Nephron progenitor cell (in vitro differentiated cells): ENCODE measurements at places on chromosomes 3 and 15.

GRCh38 chr3:133211449-133211848 is 173.3 kb downstream of the TMEM108 start:
- DNase-seq: no peak

- DNase-seq: no peak
Observed at GRCh38 chr3:63992516-63993209, 30.6 kb downstream of the PSMD6 start.

GRCh38 chr3:141844812-141845211 is 31.6 kb upstream of the ATP1B3 start:
- no peak for DNase-seq

GRCh38 chr15:21267226-21267625 is 173.1 kb downstream of the POTEB3 start:
- no peak for DNase-seq

DNA sequence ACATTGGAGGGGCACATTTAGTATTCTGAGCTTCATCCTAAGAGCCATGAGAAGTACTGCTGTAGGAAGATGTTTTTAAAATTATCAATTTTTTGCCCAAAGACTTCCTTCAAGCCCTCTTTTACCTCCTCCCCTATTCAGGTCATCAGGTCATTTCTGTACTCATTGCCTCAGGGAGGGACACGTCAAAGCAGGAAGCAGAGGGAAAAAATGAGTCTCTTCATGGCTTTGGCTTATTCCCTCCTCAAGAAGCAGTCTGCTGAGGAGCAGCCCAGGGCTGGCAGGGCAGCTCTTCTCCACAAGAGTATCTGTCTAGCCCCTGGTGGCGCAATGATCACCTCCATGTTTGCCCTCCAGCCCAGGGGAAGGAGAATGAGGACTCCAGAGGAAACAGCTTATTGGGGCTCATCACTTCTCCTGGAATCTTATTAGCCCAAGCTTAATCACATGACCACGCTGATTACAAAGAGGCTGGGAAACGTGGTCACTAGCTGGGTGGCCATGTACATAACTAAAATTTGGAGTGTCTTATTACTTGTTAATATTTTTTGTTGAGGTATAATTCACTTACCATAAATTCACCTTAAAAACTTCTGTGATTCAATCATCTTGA is 44.2 kb upstream of the GATA2 start:
- DNase-seq: no peak

GRCh38 chr3:46019707-46020106 is 7.6 kb downstream of the XCR1 start:
- DNase-seq: no peak

- DNase-seq: no peak
Observed at GRCh38 chr3:170278627-170279026, 56.4 kb downstream of the PRKCI start.

DNA sequence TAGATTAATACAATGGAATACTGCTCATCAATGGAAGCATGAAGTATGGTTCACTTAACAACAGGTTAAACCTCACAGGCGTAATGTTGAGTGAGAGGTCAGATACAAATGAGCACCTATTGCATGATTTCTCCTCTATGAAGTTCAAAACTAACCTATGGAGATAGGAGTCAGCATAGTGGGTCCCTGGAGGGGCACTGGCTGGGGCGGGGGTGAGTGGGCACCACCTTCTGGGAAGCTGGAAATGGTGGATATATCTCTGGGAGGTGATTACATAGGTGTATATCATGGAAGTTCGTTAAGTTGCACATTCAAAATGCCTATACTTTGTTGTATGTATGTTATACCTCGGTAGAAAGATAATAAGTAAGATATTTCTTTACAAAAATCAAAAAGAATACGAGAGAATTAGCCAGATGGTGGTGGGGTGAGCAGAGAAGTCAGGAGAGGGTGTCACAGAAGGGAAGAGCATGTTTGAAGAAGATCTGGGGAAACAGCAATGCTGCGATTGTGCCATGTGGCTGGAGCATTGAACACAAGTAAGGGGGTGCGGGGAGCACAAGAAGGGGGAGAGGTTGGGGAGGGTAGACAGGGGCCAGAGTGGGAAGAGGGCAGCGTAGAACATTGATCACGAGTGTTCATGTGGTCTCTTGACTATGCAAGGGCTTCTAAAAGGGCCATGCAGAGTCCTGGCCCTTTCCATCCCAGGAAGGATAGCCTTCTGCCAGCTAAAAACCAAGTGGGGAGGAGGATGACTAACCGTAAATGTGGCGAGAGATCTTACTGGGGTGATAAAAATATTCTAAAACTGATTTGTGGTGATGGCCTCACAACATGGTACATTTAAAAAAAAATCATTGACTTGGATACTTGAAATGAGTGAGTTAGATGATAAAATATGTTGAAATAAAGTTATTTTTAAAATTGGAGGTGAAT is 30.2 kb downstream of the ITGA11 start:
- DNase-seq: no peak

DNA sequence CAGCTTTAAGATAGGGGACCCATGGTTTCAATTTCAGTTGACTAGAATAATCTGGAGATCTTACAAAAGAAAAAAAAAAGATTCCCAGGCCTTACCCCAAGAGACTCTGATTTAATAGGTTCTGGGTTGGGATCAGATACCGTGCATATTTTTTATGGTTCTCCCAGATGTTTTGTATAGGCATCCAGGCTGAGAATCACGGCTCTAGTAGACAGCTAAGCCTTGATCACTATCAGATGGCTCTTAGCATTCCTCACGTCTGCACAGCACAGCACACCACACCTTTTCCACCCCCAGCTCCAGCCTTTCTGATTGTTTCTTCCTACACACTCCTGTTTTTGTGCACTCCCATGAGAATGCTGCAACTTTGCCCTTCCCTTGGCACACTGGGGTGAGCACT is 40.8 kb downstream of the TMEM45A start:
- DNase-seq: no peak

DNA sequence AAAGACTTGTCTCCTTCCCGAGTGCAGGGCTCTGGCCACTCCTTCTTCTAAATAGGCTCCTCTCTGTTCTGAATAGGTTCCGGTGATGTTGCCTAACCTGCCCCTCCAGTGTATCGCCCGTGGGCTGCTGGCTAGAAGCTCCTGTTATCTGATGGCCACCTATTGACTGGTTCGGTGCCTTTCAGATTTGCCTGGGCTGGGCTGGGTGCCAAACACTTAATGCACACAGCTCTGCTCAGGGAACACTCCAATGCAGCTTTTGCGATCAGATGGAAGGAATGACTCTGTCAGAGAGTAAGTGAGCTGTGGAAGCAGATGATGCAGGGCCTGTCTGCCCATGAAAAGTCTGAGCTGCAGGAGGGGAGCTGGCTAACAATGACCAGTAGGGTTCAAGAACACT is 112.9 kb downstream of the CORO2B start:
- DNase-seq: no peak

- DNase-seq: no peak
Observed at GRCh38 chr3:178585454-178585853, 49.2 kb downstream of the KCNMB2 start.

GRCh38 chr15:33746203-33746602 is 222.1 kb upstream of the CHRM5 start:
- no peak for DNase-seq

DNA sequence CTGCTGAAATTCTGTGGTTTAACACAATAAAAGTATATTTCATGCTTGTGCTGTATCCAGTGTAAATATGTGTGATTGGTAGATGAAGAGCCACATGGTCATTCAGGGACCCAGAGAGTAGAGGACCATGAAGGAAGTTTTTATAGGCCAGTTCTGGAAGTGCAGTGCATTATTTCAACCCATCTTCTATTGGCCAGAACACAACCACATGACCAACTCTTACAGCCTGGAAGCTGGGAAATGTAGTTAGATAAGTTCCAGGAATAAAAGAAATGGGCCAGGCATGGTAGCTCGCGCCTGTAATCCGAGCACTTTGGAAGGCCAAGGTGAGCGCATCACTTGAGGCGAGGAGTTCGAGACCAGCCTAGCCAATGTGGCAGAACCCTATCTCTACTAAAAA is 21.4 kb upstream of the PRTG start:
- no peak for DNase-seq

- DNase-seq: no peak
Observed at GRCh38 chr3:105906345-105906744, 37.5 kb upstream of the CBLB start.

- DNase-seq: no peak
Observed at GRCh38 chr3:158091531-158091930, 14.7 kb downstream of the SHOX2 start.

DNA sequence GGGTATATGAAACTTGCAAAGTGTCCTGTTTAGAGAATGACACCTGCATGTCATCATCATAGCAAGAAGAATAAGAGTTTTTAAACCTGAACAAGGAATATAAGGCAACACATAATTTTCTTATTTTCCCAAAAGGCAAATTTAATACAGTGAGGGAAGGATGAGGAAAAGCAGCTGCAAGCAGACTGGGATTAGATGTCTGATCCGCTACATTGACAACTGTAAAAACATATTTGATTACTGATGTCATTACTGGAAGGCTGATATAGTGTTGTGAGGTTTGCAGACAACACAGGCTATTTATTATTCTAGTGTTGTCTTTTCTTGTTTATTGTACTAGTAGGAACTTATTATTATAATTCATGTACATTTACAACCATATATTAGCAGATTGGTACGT is 528.7 kb downstream of the ZIC1 start:
- DNase-seq: no peak

DNA sequence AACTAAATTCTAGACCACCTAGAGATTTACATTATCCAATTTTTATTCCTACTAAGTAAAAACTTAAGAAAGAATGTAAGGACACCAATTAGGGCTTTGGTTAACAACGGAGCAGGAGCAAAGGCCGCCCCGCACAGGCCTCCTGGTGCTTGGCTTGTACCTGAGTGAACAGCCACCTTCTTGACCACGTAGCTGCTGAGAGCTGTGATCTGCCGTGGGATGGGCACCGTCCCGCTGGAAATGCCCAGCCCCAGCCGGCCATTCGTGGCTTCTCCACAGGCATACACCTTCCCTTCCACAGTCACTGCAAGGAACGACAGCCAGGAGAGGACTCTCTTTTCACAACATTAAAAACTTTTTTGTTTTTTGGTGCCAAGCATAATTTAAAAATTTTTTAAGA is 79.6 kb upstream of the OCA2 start:
- no peak for DNase-seq

DNA sequence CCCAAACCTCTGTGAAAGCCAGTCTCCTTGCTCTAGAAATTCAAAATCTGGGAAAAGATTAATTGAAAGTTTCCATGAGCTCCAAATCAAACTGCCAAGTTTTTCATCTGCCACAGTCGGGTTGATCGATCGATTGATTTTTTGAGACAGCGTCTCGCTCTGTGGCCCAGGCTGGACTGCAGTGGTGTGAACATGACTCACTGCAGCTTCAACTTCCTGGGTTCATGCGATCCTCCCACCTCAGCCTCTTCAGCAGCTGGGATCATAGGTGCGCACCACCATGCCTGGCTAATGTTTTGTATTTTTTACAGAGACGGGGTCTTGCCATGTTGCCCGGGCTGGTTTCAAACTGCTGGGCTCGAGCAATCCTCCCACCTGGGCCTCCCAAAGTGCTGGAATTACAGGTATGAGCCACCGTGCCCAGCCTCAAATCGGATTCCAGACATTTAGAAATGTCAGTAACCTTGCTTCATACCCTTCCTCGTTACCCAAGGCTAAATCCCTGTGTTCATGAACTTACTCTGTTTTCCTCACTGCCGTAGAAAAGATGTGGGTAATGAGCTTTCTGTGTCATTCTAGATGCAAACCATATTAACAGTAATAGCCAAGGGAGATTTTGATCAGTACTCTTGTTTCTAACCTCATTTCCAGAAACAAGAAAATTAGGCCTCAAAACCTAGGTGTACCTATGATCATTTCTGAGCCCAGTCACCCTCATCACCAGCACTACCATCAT is 105.9 kb upstream of the AKAP13 start:
- DNase-seq: no peak

- DNase-seq: no peak
Observed at GRCh38 chr3:189298469-189299375, 127.0 kb downstream of the TPRG1 start.

DNA sequence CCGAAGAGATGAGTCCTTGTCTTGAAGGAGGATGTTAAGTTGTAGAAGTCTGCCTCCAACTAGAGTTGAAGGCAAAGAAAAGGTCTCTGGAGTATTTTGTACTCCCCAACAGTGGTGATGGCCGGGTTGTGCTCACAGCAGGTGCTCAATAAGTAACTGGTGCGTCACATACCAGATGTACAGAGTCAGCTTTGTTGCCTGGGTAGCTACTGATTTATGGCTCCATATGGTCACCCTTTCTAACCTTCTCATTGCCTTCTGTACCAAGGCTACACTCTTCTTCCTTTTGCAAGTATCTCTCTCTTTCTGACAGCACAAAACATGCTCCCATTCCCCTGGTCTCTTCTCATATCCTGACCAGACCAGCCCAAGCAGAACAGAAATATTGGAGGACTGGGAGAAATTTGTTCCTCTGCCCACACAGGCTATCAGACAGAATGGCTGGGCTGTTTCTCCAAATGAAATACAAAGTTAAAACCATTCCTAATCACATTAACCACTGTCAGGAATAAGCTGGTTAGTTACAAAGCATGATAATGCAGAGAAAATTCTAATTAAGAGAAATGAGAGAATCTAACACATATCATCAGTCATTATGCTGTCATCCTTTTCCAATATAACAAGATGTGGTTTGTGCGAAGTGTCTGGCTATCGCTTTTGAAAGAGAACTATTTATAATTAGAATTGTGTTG is 150.1 kb upstream of the LRRN1 start:
- no peak for DNase-seq

DNA sequence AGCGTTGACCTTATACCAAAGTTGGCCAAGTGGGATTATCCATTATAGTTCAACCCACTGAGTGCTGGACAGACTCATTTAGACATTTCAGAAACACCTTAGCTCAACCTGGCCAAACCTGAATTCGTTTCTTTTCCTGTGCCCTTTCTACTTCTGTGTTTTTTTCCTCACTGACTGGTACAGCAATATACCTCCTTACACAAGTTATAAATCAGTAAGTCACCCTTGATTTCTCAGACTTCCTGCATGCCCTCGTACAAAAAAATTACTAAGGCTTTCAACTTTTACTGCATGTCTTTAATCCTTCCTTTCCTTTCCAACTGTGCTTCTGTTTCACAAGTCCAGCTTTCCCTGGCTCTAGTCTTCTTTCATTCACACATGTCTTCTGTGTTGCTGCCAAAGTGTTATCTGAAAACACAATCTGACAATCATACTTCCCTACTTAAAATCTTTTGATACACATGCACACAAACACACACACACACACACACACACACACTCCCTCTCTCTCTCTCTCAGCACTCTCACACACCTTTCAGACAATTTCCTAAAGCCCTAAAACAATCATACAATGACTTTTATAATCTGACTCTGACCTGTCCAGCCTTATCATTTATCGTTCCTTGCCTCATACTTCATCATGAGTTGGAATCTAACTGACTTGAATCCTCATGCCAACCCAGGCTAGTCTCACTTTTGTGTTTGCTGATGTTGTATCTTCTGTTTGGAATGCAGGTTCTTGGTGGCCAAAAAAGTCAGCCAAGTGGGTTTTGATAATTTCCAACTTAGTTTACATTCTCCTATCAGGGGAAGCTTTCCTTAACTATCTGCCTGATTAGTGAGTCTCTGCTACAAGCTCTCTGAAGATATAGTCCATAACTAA is 436.4 kb downstream of the NAALADL2 start:
- DNase-seq: no peak

- DNase-seq: no peak
Observed at GRCh38 chr3:152909180-152909883, 74.4 kb downstream of the P2RY1 start.

GRCh38 chr15:51982770-51983103 is 11.2 kb upstream of the LEO1 start:
- DNase-seq: no peak

GRCh38 chr15:65101411-65101890 is 13.5 kb downstream of the UBAP1L start:
- peak; percentile 85 for DNase-seq
